Amygdala (tissue), 56 donors: ENCODE measurements at places on chromosomes 7 and 10.

- no peak for DNase-seq
Observed at GRCh38 chr7:44673324-44673723, 66.9 kb downstream of the OGDH start.

GRCh38 chr7:29561271-29561670, 2.4 kb upstream of the PRR15 start:
- DNase-seq = no peak

DNA sequence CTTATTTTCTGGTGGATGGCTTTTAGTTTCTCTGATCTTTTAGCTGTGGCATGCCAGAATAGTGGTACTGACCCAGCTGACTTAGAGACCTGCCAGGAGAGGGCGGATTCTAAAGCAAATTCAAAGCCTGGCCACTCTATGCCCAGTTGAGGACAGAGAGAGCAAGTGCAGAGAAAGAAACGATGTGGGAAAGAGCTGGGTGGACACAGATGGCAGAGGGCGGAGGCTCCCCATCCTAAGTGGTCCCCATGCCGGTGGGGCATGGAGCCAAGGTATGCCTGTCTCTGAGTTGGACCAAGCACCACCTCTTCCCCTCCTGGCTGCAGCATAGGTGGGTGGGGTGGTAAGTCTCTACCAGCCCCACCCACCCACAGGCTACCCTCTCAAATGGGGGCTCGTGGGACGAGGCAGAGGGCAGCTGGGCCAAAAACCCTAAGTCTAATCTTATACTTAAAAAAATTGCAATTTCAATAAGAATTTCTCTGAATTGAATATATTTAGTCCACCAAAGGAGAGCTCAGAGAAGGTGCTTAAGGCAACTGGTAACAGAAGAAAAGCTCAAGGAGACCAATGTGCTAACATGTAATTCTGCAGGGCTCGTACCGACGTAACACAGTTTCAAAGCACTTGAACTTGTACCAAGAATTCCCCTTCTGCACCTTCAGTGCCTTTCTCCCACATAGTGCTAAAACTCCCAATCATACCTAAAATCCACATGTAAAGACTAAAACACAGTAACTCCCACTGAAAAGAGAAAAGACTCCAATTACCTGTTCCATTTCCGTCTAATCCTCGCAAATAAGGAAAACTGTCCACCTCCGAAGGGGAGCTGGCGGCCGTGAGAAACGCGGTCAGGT, 85.7 kb upstream of the NMT2 start:
- DNase-seq = peak; percentile 15

GRCh38 chr10:64175271-64175962, 654.2 kb downstream of the REEP3 start:
- no peak for DNase-seq
